ENCODE measurements at places on chromosomes 4 and X. TPM values are rescaled to one million over a fixed set of nuclear protein-coding genes. Genes with fewer than 3 reads are reported as not detected.

DNA sequence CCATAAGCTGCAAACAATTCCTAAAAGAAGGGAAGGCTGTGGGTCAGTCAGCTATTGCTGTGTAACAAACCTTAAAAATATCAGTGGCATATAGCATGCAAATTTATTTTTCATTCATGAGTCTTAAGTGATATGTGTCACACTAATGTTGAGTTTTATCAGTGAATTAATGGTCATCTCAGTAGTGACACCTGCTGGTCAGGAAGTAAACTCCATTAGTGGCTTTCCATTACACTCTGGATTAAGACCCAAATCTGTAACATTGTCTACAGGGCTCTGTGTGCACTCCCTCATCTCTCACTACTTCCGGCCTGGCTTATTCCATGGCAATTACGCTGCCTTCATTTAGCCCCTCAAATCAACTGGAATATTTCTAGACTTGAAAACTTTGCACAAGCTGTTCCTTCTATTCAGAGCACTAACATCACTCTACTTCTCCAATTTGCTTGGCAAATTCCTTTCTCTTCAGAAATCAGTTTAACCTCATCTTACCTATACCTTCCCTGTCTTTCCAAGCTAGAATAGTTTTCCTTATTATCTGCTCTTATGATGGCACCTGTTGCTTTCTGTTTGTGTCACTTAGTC, 217.3 kb upstream of the TAPT1 start:
- H3K4me3 ChIP-seq, result no peak overlapping the region
- H3K36me3 ChIP-seq, result no peaks in the 10 kb centered on the region
- no peak overlapping the region for H3K27ac ChIP-seq

PARM1 gene
- 0.73 TPM for total RNA-seq

GRCh38 chr4:41374490-41374889, 117.8 kb downstream of the UCHL1 start:
- H3K4me1 ChIP-seq, result no peaks in the 10 kb centered on the region
- H3K27me3 ChIP-seq, result no peaks in the 10 kb centered on the region
- no peak overlapping the region for H3K27ac ChIP-seq
- H3K4me3 ChIP-seq, result no peak overlapping the region
- DNase-seq, result no peak
- H3K36me3 ChIP-seq, result peaks cover 4% of the 10 kb centered on the region

FAM199X gene
- 17.4 TPM for total RNA-seq

GLOD5 gene
- total RNA-seq, result not detected

GRCh38 chr4:184316821-184317220, 99.1 kb upstream of the ENPP6 start:
- no peak for DNase-seq
- no peaks in the 10 kb centered on the region for H3K36me3 ChIP-seq
- no peak overlapping the region for H3K27ac ChIP-seq
- H3K27me3 ChIP-seq, result no peaks in the 10 kb centered on the region
- H3K4me1 ChIP-seq, result no peaks in the 10 kb centered on the region

UBA6 gene
- 78.1 TPM for total RNA-seq

DNA sequence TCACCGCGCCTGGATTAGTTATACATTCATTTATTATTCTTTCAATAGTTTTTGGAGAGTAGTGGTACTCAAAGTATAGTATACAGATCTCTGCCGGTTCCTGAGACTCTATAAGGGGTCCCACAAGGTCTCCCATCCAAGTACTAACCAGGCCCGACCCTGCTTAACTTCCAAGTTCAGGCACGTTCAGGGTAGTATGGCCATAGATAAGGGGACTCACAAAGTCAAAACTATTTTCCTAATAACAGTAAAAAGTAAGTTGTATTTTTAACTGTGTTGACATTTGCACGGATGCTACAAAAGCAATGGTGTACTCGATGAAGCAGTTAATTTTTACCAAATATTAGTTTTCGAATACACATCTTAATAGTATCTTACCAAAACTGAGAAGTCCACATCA, 84.4 kb upstream of the STK26 start:
- H3K27me3 ChIP-seq, result no peaks in the 10 kb centered on the region
- DNase-seq, result no peak
- H3K36me3 ChIP-seq, result no peaks in the 10 kb centered on the region
- H3K4me1 ChIP-seq, result no peaks in the 10 kb centered on the region

GRCh38 chrX:99795495-99795894, 614.6 kb downstream of the PCDH19 start:
- H3K27ac ChIP-seq, result peak overlapping the region; percentile 31
- H3K4me3 ChIP-seq, result no peak overlapping the region
- no peaks in the 10 kb centered on the region for H3K4me1 ChIP-seq
- no peak for DNase-seq
- peaks cover 8% of the 10 kb centered on the region for H3K36me3 ChIP-seq

CXCL9 gene
- not detected for total RNA-seq

- no peaks in the 10 kb centered on the region for H3K36me3 ChIP-seq
- no peak overlapping the region for H3K27ac ChIP-seq
- no peak for DNase-seq
- H3K4me3 ChIP-seq, result no peak overlapping the region
- H3K27me3 ChIP-seq, result no peaks in the 10 kb centered on the region
Observed at GRCh38 chrX:153781428-153782047, 697 bp downstream of the SRPK3 start.

- H3K27me3 ChIP-seq, result no peaks in the 10 kb centered on the region
- peak overlapping the region; percentile 51 for H3K27ac ChIP-seq
- peaks cover 4% of the 10 kb centered on the region for H3K36me3 ChIP-seq
- H3K4me3 ChIP-seq, result no peak overlapping the region
Observed at GRCh38 chr4:169160825-169161224, 109.9 kb downstream of the SH3RF1 start.

GRCh38 chr4:121989715-121990114, 37.9 kb upstream of the TRPC3 start:
- no peaks in the 10 kb centered on the region for H3K36me3 ChIP-seq
- no peak overlapping the region for H3K27ac ChIP-seq
- no peak overlapping the region for H3K4me3 ChIP-seq
- H3K27me3 ChIP-seq, result no peaks in the 10 kb centered on the region
- H3K4me1 ChIP-seq, result no peaks in the 10 kb centered on the region

DNA sequence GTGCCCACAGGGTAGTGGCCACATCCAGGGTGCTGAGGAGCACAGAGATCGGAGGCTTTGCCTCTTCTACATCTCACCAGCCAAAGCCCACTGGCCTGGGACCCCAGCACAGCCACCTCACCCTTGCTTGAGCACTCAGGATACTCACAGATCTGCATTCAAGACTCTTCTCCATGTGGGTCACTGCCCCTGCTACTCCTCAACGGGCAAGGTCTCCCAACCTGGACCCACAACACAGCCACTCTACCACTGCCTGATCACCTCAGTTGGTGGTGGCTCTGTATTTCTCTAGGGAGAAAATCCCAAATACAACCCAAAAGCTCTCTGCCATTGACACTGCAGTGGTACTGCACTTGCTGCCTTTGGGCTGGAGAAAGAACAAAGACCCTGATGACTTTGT, 190.3 kb upstream of the KLHL4 start:
- no peak overlapping the region for H3K27ac ChIP-seq
- no peak for DNase-seq
- H3K36me3 ChIP-seq, result no peaks in the 10 kb centered on the region
- H3K4me1 ChIP-seq, result no peaks in the 10 kb centered on the region
- H3K4me3 ChIP-seq, result no peak overlapping the region

GRCh38 chr4:140571620-140572019, 2.9 kb upstream of the UCP1 start:
- no peak for DNase-seq
- H3K27me3 ChIP-seq, result peaks cover 36% of the 10 kb centered on the region
- no peak overlapping the region for H3K4me3 ChIP-seq
- no peak overlapping the region for H3K27ac ChIP-seq
- H3K36me3 ChIP-seq, result peaks cover 3% of the 10 kb centered on the region
- peaks cover 17% of the 10 kb centered on the region for H3K4me1 ChIP-seq

- no peak overlapping the region for H3K27ac ChIP-seq
- DNase-seq, result no peak
- no peak overlapping the region for H3K4me3 ChIP-seq
- H3K4me1 ChIP-seq, result peaks cover 29% of the 10 kb centered on the region
- H3K36me3 ChIP-seq, result peaks cover under 1% of the 10 kb centered on the region
- H3K27me3 ChIP-seq, result no peaks in the 10 kb centered on the region
Observed at GRCh38 chrX:49276207-49276606, 6.6 kb downstream of the PPP1R3F start.

HSD17B13 gene
- total RNA-seq, result not detected

DNA sequence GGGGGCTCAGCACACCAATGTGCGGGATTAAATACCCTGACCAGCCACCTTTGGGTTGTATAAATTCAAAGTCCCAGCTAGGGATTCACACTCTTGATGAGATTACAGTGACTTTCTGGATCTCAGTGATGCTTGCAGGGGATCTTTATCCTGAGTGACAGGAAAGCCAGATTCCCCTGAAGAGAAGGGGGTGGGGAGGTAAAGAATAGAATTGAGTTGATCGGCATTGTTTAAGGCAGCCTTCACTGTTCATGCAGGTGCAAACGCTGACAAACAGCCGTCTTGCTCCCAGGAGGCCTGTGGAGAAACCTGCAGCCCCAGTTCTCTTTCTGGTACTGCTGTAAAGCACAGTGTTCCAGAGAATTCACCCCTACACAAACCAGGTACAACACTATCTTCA, 19.0 kb downstream of the CXXC4 start:
- no peak overlapping the region for H3K4me3 ChIP-seq
- no peak overlapping the region for H3K27ac ChIP-seq
- peaks cover 10% of the 10 kb centered on the region for H3K4me1 ChIP-seq
- H3K36me3 ChIP-seq, result no peaks in the 10 kb centered on the region
- DNase-seq, result no peak
- H3K27me3 ChIP-seq, result no peaks in the 10 kb centered on the region

GPC4 gene
- total RNA-seq, result 21.1 TPM

LNX1 gene
- not detected for total RNA-seq

GRCh38 chr4:97656044-97656720, 487.1 kb downstream of the STPG2 start:
- H3K27ac ChIP-seq, result no peak overlapping the region
- H3K27me3 ChIP-seq, result no peaks in the 10 kb centered on the region
- no peaks in the 10 kb centered on the region for H3K4me1 ChIP-seq

- peaks cover 8% of the 10 kb centered on the region for H3K27me3 ChIP-seq
- no peaks in the 10 kb centered on the region for H3K36me3 ChIP-seq
- H3K4me3 ChIP-seq, result no peak overlapping the region
- H3K4me1 ChIP-seq, result peaks cover 3% of the 10 kb centered on the region
Observed at GRCh38 chr4:4990857-4991540, 28.3 kb downstream of the CYTL1 start.

DNA sequence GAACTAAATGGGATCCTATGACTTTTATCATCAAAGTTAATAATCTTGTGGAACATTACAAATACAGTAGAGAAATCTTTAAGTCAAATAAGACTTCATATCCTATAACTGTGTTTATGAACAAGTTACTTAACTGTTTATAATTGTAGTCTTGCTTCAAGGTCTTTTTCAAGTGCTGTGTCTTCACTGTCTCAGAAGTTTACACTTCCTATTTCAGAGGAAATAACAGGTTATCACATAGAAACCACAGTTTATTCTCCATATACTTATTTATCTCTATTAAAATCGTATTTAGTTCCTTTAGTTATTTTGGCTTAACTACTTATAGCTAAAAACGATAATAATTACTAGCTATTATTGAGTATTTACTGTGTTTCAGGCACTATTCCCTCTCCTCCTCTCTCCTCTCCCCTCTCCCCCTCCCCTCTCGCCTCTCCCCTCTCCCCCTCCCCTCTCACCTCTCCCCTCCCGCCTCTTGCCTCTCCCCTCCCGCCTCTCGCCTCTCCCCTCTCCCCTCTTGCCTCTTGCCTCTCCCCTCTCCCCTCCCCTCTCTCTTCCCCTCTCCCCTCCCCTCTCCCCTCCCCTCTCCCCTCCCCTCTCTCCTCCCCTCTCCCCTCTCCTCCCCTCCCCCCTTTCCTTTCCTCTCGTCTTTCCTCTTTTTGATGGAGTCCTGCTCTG, 63.7 kb downstream of the RBPJ start:
- H3K36me3 ChIP-seq, result peaks cover 20% of the 10 kb centered on the region
- no peak overlapping the region for H3K4me3 ChIP-seq
- H3K4me1 ChIP-seq, result peaks cover 7% of the 10 kb centered on the region
- H3K27me3 ChIP-seq, result no peaks in the 10 kb centered on the region
